ENCODE measurements at places on chromosomes 2 and 18.

DNA sequence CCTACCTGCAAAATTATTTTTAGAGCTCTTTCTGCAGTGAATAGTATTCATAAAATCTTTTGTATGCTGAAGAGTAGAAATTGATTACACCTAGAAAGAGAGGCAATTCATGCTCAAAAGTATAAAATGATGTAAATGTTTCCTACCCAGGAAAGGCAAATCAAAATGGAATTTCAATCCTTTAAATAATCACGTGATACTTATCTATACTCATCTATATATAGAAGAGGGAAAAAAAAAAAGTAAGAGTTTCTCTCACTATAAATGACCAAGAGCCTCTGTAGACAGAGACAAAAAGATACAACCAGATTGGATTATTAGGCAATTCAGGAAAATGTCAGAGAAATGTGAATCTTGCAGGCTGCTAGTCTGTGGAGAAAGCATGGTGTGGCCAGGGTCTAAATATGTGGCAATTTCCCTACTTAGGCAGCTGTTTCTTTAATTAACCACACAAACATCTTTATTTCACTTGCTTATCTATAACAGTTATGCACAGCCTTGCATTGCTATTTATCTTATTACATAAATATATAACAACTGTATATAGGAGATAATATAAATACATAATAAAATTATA is 39.5 kb downstream of the METTL8 start:
- DNase-seq: no peak

DNA sequence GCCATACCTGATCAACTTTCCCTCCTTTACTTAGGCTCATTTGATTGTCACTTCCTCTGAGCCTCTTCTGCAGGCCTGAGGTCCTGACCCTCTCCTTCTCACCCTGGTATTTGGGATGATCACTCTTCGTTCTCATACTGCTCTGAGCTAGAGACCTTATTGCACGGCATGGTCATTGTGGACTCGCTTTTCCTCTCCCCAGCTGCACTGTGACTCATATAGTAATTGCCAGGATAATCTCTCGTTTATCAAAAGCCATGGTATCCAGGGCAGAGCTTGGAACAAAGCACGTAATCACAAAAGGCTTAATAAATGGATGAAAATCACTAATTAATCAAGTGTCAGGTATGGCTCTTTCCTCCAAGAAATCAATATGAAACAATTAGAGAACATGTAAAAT is 40.9 kb upstream of the TRIB2 start:
- no peak for DNase-seq

DNA sequence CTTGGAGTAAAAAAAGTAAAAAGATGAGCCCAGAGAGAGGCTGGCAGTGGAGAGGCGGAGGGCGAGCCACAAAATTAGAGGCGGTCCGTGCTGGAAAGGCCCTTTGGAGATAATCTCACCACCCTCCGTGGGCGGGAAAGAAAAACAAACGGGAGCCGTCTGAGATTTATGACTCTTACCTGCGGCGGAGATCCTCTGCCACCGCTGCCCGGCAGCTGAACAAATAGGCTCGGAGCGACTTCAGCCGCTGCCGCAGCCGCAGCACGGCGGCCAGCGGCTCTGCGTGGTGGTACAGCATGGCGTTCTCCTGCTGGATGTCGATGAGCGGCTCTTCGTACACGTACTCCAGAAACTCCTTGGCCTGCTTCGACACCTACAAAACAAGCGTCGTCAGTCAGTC is 94.6 kb downstream of the PLEKHM3 start:
- no peak for DNase-seq

GRCh38 chr18:63164396-63164795 is 155.2 kb downstream of the BCL2 start:
- no peak for DNase-seq

DNA sequence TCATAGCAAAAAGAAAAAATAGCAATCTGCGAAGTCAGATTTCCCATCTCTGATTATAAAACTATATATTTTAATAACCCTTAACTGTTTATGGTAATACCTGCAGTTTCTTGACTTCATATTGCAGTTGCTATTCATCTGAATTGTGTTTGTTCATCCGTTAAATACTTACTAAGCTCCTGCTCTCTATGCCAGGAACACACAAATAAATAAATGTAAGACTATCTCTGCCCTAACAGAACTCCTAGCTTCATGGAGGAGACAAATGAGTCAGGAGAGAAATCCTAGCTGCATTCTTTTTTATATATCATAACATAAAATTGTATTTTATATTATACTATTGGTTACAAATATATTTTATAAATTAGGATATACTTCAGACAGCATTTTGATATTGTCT is 61.2 kb downstream of the MALT1 start:
- no peak for DNase-seq

DNA sequence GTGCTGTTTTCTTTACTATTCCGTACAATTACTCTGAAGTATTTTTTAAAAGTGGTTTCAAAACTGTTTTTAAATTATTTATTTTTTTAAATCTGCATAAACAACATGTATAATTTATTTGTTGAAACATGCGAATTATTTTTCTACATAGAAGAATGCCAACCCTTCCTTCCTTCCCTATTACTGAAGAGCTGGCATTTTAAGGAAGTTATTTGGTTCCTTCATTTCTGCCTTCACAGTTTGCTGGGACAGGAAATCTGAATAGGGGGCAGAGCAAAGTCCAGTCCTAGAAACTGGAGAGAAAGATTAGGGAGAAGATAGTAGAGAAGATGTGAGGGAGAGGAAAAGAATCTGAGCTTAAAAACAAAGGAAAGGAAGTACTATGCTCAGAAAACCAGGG is 146.7 kb upstream of the ACVR2A start:
- DNase-seq: no peak

- DNase-seq: no peak
Measured at GRCh38 chr2:235842941-235843340, 325.2 kb downstream of the GBX2 start.

DNA sequence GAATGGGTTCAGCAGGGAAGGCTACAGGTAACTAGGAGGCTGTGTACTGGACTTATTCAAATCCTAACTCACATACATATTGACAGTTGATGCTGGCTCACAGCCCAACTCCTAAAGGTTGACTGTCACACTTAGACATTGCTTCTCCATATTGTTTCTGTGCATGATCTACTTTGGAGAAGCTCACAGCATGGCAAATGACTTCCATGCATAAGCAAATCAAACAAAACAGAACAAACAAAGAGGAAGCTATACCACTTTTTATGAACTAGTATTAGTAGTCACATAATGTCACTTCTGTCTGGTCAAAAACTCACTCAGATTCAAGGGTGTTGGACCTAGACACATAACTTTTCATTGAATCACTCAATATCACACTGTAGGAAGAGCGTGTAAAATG is 43.8 kb upstream of the CDH19 start:
- DNase-seq: no peak

DNA sequence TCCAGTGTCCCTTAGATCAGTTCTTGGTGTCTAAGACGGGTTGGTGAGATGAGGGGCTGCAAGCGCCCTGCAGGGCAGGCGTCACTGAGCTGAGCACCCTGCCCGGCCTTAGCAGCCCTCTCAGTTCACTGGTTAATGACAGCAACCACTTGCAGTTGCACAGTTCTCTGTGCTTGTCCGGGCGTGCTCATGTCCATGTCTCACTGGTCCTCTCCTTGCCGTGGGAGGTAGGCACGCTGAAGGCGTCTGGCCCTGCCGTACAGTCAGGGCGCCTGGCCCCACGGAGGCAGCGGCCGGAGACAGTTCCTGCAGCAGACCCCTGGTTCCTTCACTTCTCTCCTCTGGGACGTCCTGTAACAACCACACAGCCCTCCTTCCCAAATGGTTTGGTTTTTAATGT is 75.3 kb downstream of the ARHGEF4 start:
- DNase-seq: no peak
